ENCODE measurements at places on chromosomes 3 and 15.

GRCh38 chr3:77324105-77324504 lies 284.2 kb downstream of the ROBO2 start:
- no peak for DNase-seq

DNA sequence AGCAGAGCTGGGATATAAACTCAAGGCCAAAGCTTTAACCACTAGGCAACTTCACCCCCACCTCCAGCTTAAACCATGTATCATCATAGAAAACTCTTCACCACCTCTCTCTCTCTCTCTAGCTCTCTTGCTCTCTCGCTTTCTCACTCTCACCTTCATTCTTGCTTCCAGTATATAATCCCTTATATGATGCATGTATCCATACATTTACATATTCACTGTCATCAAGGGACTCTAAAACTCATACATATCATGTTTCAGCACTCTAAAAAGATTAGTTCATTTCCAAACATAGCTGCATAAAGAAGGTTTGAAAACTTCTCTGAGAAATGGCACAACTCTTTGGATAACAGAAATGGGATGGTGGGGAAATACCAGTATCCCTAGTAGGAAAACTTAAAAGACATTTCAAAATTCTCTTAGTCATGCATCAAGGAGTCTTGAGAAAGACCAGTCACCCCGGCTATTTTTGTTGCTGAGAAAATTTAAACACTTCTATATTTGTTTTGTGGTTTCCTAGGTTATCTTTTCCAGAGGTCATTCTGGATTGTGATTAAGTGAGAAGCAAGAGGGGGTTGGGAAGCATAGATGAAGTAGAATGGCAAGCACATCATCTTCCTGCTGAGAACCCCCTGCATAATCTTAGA lies 447.8 kb upstream of the THBS1 start:
- no peak for DNase-seq

- no peak for DNase-seq
Observed at GRCh38 chr15:75712668-75713337, at the start of gene CSPG4. Gene CSPG4 (minus strand): TSS chr15:75712848. CDS start chr15:75712755, 93 bp downstream.

DNA sequence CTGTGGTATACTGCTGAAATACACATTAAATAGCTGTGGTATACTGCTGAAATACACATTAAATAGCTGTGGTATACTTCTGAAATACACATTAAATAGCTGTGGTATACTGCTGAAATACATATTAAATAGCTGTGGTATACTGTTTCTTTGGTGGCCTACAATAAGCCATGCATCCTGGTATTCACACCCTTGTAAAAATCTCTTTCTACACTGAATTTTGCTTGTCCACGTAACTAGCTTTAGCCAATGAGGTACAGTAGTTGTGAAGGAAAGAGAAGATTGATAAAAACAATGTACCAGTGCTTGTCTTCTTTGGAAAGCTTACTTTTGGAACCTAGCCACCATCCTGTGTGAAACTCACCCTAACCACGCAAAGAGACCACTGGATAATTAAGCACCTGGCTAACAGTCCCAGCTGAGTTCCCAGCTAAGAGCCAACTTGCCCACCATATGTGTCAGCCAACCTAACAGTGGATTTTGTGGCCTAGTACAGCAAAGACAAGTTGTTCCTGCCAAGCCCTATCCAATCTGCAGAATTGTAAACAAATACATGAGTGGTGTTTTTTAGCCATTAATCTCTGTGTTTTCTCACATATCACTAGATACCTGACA lies 103.4 kb upstream of the MELTF start:
- DNase-seq = no peak

DNA sequence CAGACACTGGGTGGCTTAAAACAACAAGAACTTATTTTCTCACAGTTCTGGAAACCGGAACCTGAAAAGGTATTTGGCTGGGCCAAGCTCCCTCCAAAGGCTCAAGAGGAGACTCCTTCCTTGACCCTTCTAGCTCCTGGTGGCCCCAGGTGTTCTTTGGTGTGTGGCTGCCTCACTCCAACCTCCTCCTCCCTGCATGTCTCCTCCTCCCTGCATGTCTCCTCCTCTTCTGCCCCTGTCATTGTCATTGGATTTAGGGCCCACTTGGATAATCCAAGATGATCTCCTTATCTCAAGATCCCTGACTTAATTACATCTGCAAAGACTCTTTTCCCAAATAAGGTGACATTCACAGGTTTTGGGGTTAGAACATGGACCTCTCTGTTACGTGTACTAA lies 69.8 kb upstream of the MFGE8 start:
- DNase-seq = peak; percentile 19

GRCh38 chr3:34005886-34006285 lies 207.5 kb downstream of the PDCD6IP start:
- DNase-seq = no peak

GRCh38 chr3:45082142-45082538 lies 56.0 kb downstream of the CLEC3B start:
- DNase-seq = no peak

GRCh38 chr3:126126811-126127431 lies 43.0 kb upstream of the SLC41A3 start:
- peak; percentile 38 for DNase-seq

DNA sequence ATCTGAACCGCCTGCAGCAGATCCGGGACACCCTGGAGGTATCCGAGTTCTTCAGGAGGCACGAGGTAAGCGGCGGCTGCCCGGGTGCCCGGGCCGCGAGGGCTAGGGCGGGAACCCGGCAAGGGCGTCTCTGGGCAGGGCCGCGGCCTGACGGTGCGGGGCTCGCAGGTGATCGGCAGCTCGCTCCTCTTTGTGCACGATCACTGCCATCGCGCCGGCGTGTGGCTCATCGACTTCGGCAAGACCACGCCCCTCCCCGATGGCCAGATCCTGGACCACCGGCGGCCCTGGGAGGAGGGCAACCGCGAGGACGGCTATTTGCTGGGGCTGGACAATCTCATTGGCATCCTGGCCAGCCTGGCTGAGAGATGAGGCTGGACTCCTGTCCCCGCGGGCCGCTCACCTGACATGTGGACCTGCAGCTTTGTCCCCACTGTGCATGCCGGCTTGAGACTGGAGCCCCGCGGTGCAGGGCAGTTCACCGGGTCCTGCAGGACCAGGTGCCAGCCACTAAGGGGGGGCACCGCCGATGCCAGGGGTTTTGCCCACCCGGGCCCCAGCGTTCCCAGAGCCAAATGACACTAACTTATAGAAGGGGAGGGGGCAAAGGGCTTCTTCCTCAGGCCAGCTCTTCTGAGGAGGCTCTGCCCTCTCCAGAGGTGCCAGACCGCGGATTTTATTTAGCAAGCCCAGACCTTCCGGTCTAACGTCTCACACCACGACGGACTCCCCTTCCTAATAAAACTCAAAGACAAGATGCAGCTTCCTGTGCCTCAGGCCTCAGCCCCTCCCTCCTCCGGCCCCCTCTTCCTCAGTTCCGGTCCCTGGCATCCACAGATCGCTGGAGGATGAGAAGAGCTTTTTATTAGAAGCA lies 9.4 kb downstream of the ITPKA start:
- no peak for DNase-seq

- DNase-seq = no peak
Observed at GRCh38 chr3:97692831-97693230, 71.7 kb upstream of the ARL6 start.

DNA sequence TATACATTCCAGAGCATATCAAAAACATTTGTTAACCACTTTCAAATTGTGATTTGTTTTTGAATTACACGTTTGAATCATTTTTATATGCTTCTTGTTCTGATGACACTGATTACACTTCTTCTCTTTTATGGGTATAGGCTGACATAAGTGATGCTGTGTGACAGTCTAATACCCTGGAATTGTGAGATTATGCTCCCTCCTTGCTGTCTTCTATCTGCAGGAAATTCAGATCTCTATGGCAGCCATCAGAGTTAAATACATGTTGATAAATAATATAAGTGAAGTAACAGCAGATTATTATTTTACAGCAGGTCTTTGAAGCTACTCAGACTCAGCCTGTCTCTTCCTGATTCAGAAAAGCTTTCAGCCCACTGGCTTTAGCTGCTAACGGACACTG lies 248.9 kb downstream of the ZMAT3 start:
- DNase-seq = no peak

- no peak for DNase-seq
Observed at GRCh38 chr3:99872923-99873254, 55.2 kb downstream of the CMSS1 start.

DNA sequence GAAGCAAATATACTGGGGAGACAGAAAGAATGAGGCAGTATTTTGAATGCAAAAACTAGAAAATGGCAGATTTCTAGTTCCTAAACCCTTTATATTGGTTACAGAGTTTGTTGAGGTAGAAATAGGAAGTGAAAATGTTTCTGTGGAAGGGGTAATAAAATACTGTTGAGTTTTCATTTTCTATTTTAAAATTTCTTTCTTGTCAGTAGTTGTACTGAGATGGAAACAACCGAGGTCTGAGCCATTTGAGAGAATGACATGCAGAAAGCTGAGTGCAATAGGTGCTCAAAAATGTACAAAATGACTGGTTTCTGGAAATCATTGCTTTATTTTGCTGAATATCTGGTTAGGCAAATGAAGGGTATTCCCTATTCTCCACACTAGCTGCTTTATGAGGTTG lies 361.4 kb downstream of the CHL1 start:
- no peak for DNase-seq

GRCh38 chr3:152203652-152204051 lies 65.1 kb upstream of the MBNL1 start:
- DNase-seq = no peak

- no peak for DNase-seq
Observed at GRCh38 chr15:77410701-77411618, 8.9 kb downstream of the PEAK1 start.

- DNase-seq = no peak
Observed at GRCh38 chr3:177835008-177835407, 637.7 kb upstream of the TBL1XR1 start.

DNA sequence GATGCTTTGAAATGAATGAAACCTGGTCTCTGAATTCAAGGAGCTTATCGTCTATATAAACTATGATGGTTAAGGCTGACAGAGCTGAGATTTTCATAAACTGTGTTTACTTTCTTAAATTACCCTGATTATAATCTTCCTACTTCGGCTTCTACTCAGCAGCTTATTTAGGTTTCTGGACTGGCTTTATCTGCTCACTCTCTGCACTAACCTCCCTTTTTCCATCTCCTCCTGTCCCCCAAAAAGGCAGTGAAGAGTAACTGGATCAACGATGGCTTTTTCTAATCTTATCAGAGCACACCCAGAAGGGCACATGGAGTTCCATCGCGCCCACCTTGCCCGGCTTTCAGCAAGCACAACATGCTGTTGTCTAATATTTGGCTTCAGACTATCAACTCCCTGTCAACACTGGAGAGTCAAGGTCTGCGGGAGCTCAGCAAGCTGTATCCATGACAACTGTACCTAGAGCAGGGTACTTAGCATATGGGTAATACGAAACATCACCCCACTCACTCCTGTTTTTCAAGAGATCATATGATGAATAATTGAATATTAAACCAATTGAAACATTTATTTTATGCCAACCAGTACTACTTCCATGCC lies 417.3 kb downstream of the GABRB3 start:
- no peak for DNase-seq

DNA sequence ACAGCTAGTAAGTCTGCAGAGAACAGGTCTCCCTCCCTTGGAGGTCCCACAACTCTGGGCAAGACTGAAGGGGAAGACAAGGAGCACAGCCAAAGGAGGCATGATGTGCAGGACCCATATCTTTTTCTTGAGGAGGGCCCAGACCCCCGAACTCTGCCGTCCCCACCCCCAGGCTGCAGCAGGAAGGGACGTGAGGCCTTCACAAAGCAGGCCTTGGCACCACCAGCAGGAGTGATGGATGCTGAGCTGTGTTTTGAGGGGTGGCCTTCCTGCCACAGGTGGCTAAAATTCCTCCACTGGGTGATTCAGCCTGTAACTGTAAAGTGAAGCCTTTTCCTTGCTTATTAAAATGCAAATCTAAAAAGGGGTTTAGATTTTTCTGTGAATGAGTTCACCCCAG lies 8.6 kb downstream of the PLA2G4D start:
- no peak for DNase-seq

DNA sequence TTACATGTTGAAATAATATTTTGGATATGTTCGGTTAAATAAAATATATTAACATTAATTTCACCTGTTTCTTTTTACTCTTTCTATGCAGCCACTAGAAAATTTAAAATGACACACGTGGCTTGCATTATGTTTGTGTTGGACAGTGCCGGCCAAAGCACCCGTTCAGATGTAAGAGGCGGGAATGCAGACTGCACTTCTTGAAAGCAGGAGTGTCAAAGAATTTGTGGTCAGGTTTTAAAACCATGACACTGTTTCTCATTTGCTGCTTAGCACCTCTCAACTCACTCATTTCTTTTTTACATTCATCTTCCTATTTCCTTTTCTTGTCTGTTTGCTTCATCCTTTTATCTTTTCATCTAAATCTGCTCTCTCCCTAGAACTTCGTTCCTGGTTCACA lies 35.3 kb upstream of the MINAR1 start:
- DNase-seq = no peak

DNA sequence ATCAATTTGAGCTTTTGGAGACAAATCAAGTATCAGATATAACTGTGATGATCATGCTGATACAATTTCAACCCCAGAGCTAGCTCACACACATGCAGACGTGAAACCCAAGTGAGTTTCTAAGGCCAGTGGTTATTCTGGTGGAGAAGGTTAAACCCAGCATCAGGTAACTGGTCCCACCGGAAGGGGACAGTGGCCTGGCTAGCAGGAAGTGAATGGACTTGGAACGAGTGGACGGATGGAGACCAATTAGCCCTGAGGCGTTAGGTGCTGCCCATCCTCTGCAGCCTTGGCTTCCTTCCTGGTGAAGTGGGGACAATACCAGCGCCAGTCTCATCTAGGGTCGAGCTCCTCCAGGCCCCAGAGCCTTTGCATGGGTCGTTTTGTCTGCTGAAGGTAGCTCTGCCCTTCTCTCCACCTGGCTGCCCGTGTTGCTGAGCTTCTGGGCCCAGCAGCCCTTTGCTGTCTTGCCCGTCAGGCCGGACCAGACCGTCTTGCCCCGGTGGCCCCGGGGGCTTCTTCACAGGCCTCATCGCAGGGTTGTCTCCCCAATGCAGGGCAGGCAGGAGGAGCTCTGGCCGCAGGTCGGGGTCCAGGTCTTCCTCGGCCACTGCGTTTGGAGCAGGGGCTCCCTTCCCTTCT lies 915 bp upstream of the KCTD6 start:
- DNase-seq = peak; percentile 66

GRCh38 chr3:51669241-51670052 lies 1.6 kb upstream of the TEX264 start:
- DNase-seq = peak; percentile 94

DNA sequence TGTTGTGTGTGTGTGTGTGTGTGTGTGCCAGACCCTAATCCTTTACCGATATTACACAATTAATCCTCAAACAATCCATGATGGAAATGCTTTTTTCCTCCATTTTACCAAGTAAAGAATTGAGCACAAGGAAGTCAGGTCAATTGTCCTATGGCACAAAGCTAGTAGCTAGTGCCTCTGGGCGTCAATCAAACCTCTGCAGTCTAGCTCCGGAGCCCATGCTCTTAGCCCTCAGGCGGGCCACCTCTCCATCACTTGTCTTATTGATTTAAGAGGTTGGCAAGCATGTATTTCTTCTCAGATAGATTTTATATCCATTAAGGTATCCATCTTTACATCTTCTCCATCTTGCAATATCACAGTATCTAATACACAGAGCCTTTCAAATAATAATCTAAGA lies 886.6 kb downstream of the TBL1XR1 start:
- DNase-seq = no peak
